ENCODE measurements at places on chromosomes 1 and 21.

DNA sequence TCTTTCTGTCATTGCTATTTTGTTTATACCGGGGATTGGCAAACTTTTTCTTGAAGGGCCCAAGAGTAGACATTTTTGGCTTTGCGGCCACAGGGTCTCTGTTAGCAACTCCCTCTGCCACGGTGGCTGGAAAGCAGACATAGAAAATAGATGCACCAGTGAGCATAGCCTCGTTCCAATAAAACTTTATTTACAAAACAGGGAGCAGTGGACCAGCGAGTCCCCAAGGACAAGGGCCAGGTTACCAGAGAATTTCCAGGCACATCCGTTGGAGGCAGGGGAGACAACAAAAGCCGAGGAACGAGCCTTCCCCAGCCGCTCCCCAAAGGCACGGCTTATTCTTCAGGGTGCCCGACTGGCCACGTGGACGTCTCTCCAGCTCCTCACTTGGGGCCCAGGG lies 26.5 kb downstream of the FAAP20 start:
- DNase-seq: no peak

GRCh38 chr1:230328342-230329015 lies 97.7 kb downstream of the PGBD5 start:
- no peak for DNase-seq

- DNase-seq: no peak
These were observed 3.7 kb downstream of the SCMH1 start for GRCh38 chr1:41238311-41238988.

- no peak for DNase-seq
These were observed 49.5 kb downstream of the CHML start for GRCh38 chr1:241590719-241591118.

GRCh38 chr1:205766038-205766437 lies 9.2 kb downstream of the RAB29 start:
- peak; percentile 56 for DNase-seq
